ENCODE measurements at places on chromosomes 1 and 21.
A peak's percentile ranks its signal among the peaks of the same experiment; 100 is the strongest.

DNA sequence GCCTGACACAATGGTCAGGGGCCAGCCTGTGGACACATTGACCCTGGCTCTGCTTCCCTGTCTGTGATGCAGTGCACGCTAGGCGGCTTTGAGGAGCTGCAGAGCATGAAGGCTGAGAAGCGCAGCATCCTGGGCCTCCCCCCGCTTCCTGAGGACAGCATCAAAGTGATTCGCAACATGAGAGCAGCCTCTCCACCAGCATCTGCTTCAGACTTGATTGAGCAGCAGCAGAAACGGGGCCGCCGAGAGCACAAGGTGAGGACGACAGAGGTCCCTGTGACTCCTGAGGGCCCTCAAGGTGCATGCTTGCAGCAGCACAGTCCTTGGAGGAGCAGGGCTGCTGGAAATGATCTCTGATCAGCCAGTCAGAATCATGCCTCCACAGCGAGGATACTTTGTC, 8.6 kb downstream of the STRIP1 start:
- no peak for DNase-seq

GRCh38 chr1:94045465-94046056, 75.4 kb downstream of the ABCA4 start:
- peak; percentile 16 for DNase-seq

DNA sequence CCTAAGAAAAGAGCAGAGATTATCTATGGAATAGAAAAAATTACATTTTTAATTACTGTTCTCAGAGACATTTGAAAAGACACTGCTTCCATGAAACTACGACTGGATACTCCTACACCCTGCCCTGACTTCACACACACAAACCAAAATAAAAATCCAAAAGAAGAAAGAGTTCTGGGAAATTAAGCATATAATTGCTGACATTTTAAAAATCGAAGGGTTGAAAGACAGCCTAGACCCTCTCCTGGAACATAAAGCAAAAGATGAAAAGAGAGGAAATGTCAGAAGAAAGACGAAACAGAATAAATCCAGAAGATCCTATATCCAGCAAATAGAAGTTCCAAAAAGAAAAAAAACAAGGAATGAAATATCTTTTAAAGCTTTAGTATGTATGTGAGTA, 32.8 kb upstream of the EEIG2 start:
- DNase-seq: no peak

DNA sequence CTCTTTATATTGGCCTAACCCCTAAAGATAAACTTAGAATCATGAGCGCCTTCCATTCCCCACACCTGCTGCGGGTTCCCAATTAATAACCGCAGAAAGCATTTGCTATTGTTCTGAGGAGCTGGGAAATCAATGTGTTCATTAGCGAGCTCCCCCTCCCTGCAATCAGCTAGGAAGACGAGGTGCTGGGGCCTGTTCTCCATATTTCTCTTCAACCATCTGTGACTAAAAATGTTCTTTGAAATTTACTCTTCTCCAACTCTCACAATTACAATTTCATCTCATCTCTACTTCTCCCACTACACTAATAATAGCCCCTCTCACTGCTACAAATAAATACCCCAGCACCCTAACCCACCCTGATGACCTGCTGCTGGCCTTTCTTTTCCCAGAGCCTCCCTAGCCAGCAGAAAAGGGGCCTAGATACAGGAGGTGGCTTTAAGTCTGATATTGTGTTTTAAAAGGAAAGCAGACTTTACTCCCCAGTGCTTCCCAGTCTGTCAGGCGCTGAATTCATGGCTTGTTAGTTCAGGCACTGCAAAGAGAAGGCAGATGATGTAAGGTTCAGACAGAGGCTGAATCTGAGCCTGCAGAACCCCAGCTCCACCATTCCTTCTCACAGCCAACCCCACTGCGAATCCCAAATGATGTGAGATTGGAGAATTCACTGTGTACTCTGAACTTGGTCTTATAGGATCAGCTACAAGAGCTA, 477.5 kb upstream of the DAB1 start:
- DNase-seq: no peak

DNA sequence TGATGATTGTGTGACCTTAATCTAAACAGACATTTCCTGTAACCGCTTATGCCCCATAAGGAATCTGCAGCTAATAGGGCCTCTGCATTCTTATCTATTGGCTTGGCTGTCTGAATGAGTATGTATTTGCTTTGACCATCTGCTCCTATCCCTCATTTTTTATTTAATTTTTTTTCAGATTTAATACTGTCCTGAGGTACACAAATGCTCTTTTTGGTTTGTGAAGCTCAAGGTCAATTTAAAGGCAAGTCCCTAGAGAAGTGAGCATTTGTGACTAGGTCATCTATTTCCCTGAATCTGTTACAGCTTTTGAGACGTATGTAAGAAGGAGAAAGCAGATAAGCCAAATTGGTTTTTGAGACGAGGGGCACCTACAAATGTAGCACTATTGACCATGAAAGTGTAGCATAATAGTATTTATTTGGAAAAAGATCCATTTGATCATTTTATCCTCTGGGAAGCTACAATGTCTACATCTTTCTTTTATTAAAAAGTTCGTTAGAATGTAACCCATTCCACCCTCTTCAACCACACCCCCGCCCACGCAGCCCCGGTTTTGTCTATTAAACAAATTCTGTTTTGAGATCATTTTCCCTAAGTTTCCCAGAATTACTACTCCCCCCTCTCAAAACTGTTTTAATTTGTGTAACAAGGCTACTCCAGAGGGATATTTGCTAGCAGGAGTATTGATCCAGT, 69.2 kb upstream of the HSPA13 start:
- peak; percentile 77 for DNase-seq

- DNase-seq: no peak
Observed at GRCh38 chr1:194227161-194227560, 1040.7 kb upstream of the B3GALT2 start.
